ENCODE measurements at places on chromosomes 16 and 17.
A peak's percentile ranks its signal among the peaks of the same experiment; 100 is the strongest.

- peak; percentile 54 for DNase-seq
Measured at GRCh38 chr17:13031718-13032350, 14.0 kb upstream of the ELAC2 start.

DNA sequence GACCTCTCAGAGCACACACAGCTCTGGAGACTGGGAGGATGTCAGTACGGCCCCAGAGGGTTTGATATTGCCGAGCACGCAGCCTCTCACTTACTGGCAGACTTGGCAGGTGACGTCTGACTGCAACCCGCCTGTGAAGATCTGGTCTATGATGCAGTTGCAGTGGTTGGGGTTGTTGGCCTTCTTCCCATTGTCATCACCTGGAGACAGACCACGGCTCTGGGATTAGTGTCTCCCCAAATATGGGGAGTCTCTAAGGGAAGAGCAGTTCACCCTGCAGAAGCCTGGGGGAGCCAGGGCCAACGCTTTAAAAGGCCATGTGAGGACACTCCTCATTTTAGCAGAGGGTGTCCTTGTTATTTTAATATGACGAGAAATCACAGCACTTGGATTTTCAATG lies 30.1 kb downstream of the USP22 start:
- no peak for DNase-seq

DNA sequence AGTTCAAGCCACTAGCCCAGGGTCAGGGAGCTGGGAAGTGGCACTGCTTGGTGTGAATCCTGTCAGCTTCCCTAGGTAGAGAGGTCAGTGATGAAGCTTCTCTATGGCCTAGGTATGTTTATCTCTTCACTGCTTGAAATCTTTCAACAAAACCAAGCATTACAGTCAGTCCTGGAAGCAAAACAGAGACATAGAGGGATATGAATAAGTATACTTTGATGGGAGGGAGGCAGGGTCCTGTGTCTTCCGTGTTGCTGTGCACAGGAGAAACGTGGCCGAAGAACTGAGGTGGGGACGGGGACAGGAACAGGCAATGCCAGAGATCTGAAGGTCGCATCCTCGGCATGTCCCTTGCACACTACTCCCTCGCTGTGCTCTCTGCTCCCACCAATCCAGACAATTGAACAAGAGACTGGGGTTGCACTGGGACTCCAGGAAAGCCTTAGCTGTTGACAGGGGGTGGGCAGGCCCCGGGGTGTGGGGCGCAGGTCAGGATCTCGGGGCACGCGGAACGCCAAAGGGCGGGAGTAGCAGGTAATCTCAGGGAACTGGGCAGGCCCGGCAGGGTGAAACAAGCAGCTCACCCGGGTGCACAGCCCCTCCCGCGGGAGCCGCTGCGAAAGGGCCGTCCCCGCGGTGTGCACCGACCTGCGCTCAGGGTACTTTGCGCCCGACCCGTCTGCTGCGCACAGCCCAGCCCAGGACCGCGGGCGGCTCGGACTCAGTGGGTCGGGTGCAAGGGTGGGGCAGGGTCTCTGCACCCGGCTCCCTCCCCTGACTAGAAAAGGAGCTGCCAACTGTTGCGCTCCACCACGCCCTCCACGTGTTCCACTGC lies at the start of gene MT1H:
MT1H (plus strand) TSS at position 810 of the 835 bp plus-strand sequence. CDS start 71 bp downstream, outside the sequence.
- DNase-seq, result peak; percentile 59

DNA sequence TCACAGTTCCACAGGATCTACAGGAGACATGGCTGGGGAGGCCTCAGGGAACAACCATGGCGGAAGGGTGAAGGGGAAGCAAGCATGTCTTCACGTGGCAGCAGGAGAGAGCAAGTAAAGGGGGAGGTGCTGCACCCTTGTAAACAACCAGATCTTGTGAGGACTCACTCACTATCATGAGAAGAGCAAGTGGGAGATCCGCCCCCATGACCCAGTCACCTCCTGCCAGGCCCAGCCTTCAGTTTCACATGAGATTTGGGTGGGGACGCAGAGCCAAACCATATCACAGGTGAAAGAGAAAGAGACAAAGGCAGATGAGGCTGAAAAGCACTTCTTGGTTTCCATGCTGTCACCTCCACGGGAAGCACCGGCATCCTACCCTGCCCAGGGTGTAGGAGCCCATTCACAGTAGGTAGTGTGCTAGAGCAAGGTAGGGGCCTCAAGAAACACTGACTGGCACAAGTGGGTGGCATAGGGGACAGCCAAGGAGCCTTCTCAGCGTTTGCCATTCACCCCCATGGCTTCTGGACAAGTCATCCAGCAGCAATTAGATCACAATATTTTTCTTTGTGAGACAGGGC lies 6.6 kb downstream of the NARF start:
- DNase-seq, result no peak
